Activated CD4-positive, alpha-beta T cell treated with anti-CD3 and anti-CD28 coated beads, Interleukin-2, amount 50 U/mL, for 16 hours (primary cell): ENCODE measurements at places on chromosomes 3 and 15.

DNA sequence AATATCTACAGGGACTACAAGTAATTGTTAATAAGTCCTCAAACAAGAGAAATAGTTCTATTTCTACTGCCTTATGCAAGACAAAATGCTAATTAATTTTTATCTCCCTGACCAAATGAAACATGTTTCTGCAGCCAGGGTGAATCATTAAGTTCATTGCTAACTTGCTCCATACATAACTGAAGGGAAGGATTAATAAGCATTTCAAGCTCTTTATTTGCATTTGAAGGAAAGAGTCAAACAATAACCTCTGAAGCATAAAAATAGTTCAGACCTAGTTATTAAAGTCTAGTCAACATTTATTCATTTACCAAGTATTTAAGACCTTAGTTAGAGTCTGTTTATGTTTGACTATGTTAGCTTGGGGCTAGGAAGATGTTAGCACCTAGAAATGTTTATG lies 120.0 kb downstream of the ATP1B3 start:
- no peak for DNase-seq

GRCh38 chr3:172877011-172877410 lies 126.5 kb downstream of the ECT2 start:
- no peak for DNase-seq

DNA sequence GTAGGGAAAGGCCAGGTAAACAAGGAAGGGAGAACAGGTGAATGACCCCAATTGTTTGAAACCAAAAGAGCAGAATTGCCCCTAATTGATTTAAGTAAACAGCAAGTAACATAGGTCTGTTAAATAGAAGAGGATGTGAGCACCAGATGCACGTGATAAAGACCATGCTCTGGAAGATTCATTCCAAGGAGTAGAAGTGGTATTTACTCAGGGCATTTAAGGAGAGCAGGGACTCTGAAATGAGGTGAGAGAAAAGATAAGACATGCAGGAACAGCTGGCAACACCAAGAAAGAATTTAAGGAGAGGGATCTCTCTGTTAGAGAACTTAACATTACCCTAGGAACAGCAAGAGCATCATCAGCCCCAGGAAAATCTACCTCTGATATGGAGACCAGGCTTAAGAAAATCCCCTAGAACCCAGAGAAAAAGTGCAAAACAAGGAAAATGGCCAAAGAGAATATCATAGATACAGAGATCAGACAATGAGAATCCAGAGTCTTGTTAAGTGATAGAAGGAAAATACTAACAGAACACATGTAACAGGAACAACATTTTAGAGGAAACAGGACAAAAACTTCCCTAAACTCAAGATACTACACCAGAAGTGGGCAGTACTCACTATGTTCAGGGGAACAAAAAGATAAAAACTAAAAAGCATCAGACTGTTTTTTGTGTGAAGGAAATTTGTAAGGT lies 6.4 kb downstream of the NUDT16 start:
- no peak for DNase-seq

DNA sequence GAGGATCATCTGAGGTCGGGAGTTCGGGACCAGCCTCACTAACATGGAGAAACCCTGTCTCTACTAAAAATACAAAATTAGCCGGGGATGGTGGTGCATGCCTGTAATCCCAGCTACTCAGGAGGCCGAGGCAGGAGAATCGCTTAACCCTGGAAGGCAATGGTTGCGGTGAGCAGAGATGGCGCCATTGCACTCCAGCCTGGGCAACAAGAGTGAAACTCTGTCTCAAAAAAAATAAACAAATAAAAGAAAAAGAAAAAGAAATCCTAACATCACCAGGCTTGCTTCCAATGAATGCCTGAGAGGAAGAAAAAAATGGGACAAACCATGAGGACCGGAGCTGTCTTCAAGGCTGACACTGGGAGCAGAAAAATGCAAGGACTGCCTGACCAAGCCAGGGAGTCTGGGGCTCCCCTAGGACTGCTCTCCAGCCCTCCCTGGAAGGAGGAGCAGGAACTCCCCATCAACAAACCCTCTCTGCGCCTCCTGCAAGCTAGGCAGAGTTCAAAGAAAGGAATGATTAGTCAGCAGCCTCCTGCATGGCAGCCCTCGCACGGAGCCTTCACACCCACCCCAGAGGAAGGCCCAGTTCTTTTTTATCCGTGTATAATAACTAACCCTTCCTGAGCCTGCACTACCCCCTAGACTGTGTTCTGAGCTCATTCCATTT lies 55.4 kb downstream of the NUP210 start:
- DNase-seq = no peak

DNA sequence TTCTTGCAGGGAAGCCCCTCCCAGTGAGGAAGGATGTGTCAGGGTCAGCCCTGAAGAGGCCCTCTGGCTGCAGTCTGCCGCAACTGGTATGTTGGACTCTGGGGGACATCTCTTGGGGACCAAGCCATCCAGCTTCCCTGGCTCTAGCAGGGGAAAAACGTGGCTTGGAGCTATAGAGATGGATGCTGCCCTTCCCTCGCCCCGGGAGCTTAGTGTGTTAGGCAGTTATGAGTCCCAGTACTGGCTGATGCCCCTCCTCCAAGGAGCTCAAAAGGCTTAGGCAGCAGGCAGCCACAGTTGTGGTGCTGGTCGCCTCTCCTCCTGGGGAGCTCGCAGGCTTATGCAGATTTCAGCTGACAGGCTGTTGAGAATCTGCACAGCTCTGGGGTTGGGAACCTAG lies 353.1 kb upstream of the GBE1 start:
- no peak for DNase-seq

GRCh38 chr15:71425388-71425787 lies 310.1 kb downstream of the THSD4 start:
- DNase-seq = no peak

DNA sequence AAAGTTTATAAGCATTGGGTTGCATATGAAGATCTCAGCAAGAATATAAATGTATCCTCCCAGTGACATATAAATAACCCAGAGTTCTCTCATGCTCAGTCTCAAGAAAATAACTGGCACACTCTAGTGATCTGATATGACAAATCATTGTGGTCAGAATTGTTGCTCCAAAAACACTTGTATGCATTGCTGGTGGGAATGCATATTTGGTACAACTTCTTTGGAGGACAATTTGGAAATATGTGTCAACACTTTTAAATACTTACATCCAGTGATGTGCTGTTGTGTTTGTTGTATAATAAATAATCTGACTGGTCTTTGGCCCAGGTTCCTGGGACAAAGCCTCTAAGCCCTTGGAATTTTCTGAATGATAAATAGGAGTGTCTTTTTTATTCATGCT lies 66.7 kb upstream of the STT3B start:
- DNase-seq = no peak
